ENCODE measurements at places on chromosomes 12 and 14.

GRCh38 chr12:78562368-78563205, 302.0 kb upstream of the SYT1 start:
- DNase-seq = no peak

- no peak for DNase-seq
Observed at GRCh38 chr14:95442016-95442632, 74.3 kb downstream of the SYNE3 start.

- DNase-seq = no peak
Observed at GRCh38 chr12:124795081-124795948, 68.3 kb downstream of the SCARB1 start.

DNA sequence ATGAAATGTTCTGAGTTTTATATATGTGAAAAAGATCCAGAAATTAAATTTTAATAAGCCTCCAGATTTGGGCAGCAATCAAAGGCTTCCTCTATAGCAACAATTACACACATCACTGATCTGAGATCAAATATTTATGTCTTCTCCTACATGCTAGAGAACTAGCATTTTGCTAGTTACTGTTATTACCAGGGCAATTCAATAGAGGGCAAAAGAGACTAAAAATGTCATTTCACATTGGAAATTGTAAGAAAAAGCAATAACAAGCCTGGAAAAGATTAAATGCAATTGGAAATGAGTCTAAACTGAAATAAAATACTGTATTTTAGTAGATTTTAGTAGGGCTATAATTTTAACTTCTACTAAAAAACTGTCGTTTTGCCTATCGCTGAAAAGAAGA, 32.6 kb upstream of the ANO6 start:
- DNase-seq = no peak

DNA sequence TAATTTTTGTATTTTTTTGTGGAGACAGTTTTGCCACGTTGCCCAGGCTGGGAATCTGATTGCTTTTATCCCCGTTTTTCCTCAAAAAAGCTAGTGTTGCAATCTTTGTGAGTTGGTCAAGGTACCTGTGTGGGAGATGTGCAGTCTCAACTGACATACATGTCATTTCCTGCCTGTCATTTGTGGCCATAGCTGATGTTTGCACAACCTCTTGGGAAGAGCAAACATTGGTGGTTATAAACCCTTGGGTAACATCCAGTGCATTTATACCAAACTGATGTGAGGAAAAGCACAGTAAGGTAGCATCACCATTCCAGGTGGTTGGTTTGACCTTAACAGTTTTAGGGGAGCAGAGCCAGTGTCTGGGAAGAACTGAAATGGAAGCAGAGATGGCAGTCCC, 54.7 kb downstream of the ATG14 start:
- DNase-seq = no peak

DNA sequence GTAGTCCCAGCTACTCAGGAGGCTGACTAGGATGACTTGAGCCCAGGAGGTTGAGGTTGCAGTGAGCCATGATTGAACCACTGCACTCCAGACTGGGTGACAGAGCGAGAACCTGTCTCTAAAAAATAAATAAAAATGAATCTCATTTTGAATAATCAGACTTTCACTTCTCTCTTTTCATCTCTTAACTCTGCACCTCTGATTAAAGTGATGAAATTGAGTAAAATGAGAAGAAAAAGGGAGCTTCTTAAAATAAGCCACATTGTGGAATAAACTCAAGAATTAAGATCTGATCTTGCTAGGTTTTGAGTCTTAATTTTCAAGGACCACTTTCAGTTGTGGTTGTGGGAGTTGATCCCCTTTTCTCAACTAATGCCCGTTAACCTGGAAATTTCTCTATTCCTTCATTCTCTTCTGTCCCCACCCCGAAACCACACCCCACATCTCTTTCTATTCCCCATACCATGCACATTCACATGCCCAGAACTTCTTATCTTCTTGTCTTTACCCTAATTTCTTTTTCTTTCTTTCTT, 70.9 kb upstream of the ETV6 start:
- no peak for DNase-seq

- DNase-seq = no peak
Observed at GRCh38 chr12:4284306-4284705, 10.7 kb downstream of the CCND2 start.

GRCh38 chr14:23351681-23352505, 794 bp downstream of the SLC22A17 start:
- no peak for DNase-seq

DNA sequence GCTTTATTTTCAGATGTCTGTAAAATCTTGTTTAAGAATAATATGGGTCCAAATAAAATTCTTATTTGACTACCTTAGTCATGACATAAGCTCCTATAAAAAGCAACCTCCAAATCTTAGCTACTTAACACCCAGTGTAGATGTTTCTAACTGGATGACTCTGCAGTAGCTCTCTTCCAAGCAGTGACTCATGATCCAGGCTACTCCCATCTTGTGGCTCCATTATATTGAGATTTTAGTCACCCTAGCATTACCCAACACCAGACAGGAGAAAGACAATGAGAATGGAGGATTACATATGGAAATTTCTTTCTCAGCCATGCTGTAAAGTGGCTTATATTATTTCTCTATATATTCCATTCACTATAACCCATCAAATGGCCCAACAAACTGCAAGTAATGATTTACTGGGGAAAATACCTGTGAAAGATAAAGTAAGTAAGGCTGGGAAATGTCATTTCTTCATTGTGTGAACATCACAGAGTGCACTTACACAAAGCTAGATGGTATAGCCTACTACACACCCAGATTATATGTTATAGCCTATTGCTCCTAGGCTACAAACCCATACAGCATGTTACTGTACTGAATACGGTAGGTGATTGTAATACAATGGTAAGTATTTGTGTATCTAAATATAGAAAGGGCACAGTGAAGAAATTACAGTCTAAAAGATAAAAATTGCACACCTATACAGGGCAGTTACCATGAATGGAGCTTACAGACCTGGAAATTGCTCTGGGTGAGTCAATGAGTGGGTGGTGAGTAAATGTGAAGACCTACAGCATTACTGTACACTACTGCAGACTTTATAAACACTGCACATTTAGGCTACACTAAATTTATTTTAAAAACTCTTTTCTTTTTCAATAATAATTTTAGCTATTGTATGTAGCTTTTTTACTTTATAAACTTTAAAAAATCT, 163.2 kb downstream of the DYRK2 start:
- DNase-seq = no peak

GRCh38 chr12:6073426-6073825, 51.0 kb downstream of the VWF start:
- DNase-seq = no peak
